Heart right ventricle (tissue), 16 donors: ENCODE measurements at places on chromosomes 13 and 19. TPM values are rescaled to one million over a fixed set of nuclear protein-coding genes. Genes with fewer than 3 reads are reported as not detected.

GRCh38 chr13:31986676-31987470, 44.7 kb upstream of the FRY start:
- peaks cover 8% of the 10 kb centered on the region for H3K4me1 ChIP-seq
- no peaks in the 10 kb centered on the region for H3K36me3 ChIP-seq
- H3K27me3 ChIP-seq, result no peaks in the 10 kb centered on the region
- H3K4me3 ChIP-seq, result no peak overlapping the region
- DNase-seq, result no peak

The CEACAM21 gene
- polyA plus RNA-seq, result 0.41 TPM

The OR7A5 gene
- not detected for polyA plus RNA-seq

The SIGLEC6 gene
- polyA plus RNA-seq, result not detected

- no peaks in the 10 kb centered on the region for H3K27me3 ChIP-seq
- peaks cover 4% of the 10 kb centered on the region for H3K4me1 ChIP-seq
- no peak overlapping the region for H3K4me3 ChIP-seq
- peaks cover 4% of the 10 kb centered on the region for H3K36me3 ChIP-seq
- H3K27ac ChIP-seq, result peak overlapping the region; percentile 83
These were observed 4.0 kb downstream of the TPGS1 start for GRCh38 chr19:511101-511851.

- no peak overlapping the region for H3K27ac ChIP-seq
- no peak for DNase-seq
- no peaks in the 10 kb centered on the region for H3K36me3 ChIP-seq
- H3K4me3 ChIP-seq, result no peak overlapping the region
These were observed 271.8 kb upstream of the HTR2A start for GRCh38 chr13:47168618-47169017.

- H3K4me3 ChIP-seq, result no peak overlapping the region
- no peak for DNase-seq
- H3K4me1 ChIP-seq, result peaks cover 14% of the 10 kb centered on the region
- no peaks in the 10 kb centered on the region for H3K27me3 ChIP-seq
- H3K27ac ChIP-seq, result no peak overlapping the region
These were observed 22.0 kb upstream of the TPT1 start for GRCh38 chr13:45362939-45363338.
